ENCODE measurements at places on chromosomes 16 and 17.

DNA sequence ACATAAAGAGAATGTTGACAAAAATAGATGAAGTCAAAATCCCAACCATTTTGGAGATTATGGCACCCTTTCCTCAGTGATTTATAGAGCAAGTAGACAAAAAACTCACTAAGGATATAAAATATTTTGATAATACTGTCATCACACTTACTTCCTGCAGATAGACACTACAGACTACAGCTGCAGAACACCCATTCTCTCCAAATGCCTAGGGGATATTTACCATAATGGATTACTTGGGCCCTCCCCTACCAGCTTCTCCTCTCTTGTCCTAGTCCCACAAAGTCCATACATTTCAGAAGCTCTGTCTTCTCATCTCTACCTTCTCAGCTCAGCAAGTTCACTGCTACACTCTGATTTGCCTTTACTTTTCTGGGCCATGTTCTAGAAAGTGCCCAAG lies 37.2 kb upstream of the CCNF start:
- no peak for DNase-seq

DNA sequence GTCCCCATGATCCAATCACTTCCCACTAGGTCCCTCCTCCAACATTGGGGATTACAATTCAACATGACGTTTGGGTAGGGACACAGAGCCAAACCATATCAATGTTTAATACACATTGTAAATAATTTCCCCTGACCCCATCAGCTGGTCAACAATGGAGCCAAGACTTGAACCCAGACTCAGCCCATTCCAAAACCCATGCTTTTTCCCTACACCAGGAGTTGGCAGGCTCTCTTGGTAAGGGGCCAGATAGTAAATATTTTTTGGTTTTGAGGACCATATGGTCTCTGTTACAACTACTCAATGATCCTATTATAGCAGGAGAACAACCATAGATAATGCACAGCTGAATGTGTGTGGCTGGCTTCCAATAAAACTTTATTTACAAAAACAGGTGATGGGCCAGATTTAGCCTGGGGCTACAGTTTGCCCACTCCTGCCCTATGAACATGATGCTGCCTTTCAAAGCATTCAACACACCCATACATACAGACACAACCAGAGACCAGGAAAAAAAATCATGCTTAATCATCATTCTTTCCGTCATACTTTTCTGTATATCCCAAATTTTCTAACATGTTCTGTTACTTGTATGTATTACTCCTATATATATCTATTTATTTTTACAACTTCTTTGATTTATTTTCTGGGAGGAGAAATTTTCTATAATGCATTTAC lies 22.1 kb upstream of the MSI2 start:
- DNase-seq, result no peak

GRCh38 chr17:76077584-76078110 lies 1.3 kb upstream of the ZACN start:
- no peak for DNase-seq

DNA sequence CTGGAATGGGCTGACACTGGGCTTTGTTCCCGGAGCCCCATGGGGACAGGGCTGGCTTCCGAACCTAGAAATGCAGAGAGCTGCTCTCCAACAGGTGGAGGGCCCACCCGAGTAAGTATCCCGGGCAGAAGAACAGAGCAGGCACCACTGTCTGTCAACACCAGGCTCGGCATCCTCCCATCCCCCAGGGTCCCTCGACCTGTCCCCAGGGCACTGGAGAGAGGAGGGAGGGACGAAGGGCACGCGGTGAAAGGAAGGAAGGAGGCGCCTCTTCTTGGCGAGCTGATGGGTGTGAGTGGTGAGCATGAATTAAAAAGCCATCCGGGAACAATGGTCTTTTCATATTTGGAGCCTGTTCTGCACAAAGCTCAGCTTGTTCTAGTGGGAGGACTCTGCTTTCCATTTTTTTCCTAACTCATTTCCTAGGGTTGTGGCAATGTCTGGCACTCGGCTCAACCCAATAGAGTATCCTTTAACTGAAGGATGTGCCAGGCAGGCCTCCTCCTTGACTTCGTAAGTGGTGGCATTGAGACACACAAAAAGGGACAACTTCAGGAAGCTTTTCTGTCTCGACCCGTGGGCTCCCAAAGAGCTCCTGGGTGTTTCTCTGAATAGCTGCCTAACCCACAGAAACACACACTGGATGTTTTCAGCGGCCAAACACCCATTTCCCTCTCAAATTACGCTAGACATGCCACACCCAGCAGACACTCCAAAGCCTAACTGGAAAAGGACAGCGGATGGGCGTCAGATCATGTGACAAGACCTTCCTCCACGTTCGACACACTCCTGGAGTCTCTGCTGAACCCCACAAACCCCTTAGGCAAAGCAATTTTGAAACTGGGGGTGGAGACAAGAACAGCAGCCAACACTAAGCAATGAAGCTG lies 47.7 kb downstream of the ZFHX3 start:
- no peak for DNase-seq

DNA sequence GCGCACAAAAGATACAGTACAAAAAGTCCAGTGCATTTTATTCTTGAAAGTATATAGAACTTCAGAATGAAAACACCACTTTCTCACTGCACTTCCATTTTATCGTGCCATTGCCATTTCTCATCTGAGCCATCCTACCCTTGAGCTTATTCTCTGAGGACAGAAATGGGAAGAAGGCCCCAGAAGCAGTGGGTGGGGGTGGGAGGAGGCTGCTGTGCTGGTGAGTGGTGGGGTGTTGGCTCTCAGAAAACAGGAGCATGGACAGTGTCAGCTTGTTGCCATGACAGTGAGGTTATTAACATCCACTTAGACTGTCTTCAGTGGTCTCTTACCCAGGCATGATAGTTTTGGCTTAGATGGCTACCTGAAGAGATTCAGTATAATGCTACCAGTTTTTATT lies 4.5 kb downstream of the ATMIN start:
- no peak for DNase-seq

Measured in osteocyte (in vitro differentiated cells).